ENCODE measurements at places on chromosomes 11 and 22.
A peak's percentile ranks its signal among the peaks of the same experiment; 100 is the strongest.

GRCh38 chr11:45319077-45319476 lies 32.9 kb upstream of the SYT13 start:
- DNase-seq: no peak

DNA sequence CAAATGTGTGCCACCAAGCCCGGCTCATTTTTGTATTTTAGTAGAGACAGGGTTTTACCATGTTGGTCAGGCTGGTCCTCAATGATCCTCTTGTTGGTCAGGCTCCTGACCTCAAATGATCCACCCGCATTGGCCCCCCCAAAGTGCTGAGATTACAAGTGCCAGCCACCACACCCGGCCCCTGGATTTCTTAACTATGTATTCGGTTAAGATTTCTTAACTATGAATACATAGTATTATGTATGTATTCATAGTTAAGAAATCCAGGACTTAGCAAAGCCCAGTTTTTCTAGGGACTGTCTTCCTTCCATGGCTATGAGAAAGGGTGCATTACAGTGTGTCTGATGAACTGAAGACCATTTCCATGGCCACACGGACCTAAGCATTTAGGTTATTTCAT lies 1.7 kb downstream of the C11orf91 start:
- no peak for DNase-seq

DNA sequence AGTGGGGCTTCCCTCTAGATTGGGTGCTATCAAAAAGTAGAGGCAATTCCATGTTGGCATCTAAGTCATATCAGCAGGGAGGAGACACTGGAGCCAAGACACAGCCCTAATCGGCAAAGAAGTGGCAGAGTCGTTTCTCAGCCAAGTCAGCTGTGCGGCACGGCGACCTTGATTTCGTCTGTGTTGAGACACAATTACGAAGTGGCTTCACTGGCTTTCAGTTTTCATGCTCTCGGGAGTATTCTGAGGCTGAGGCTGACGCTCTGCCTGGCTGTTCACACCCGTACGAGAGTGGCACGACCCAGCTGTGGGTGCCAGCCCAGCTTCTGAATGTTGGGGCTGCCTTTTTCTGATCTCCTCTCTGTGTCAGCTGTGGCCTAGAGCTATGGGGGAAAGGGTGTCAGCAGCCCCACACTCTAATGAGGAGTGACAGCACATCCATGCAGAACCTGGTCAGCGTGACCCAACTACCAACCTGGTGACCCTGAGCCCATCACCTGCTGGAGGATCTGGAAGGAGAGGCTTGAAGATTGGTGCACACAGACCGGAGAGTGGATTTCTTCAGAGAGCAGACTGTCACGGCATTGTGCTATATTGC lies 105.7 kb upstream of the TMEM45B start:
- no peak for DNase-seq

GRCh38 chr11:75002516-75002915 lies 13.8 kb downstream of the NEU3 start:
- DNase-seq: no peak

GRCh38 chr11:86818462-86819192 lies 18.3 kb downstream of the PRSS23 start:
- DNase-seq: peak; percentile 61

- no peak for DNase-seq
Observed at GRCh38 chr22:44298406-44299091, 14.2 kb downstream of the SHISAL1 start.

DNA sequence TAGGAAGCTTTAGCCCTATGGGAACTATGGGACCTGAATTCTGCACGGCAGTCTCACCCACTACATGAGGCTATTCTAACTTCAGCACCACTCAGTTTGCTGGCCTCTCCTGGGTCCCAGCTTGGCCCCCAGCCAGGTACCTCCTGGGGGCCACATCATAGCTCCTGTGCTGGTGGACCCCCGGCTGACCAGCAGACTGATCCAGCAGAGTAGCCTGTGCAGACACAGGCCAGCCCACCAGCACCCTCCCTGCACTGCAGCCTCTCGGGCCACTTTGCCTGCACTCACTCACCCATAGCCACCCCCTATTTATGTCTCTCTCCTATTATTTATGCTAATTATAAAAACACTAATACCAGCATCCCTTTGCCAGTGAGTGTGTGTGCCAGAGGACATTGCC lies 1.2 kb upstream of the OR10AG1 start:
- DNase-seq: no peak

DNA sequence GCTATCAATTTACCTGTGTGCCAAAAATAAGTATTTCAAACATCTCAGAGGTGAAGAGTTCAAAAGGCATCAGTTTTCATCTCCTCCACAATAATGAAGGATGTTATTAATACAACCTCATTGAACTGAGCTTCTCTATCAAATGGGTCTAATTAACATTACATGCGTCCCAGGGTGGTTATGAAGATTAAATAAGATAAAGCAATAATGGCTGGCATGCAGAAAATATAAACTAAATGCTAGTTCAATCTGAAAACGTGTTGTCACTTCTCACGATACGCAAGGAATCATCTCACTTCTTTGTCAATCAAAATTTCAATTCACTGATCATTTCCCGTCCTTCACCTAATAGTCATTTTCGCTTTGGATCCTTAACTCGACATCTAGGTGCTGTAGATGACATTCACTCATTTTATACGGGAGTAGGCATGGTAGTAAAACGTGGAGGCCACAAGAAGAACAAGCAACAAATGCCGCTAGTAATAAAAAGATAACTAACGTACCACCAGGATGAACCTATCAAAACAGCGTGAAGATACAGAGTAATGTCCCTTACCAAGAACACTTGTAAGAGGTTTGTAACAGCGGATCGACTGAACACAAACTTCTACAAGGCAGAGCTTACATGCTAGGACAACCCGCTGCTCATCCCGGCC lies 918 bp downstream of the CHORDC1 start:
- DNase-seq: no peak

GRCh38 chr22:28909375-28909774 lies 26.0 kb downstream of the ZNRF3 start:
- DNase-seq: no peak

- DNase-seq: no peak
Observed at GRCh38 chr11:46671958-46672315, 28.5 kb downstream of the ARHGAP1 start.

DNA sequence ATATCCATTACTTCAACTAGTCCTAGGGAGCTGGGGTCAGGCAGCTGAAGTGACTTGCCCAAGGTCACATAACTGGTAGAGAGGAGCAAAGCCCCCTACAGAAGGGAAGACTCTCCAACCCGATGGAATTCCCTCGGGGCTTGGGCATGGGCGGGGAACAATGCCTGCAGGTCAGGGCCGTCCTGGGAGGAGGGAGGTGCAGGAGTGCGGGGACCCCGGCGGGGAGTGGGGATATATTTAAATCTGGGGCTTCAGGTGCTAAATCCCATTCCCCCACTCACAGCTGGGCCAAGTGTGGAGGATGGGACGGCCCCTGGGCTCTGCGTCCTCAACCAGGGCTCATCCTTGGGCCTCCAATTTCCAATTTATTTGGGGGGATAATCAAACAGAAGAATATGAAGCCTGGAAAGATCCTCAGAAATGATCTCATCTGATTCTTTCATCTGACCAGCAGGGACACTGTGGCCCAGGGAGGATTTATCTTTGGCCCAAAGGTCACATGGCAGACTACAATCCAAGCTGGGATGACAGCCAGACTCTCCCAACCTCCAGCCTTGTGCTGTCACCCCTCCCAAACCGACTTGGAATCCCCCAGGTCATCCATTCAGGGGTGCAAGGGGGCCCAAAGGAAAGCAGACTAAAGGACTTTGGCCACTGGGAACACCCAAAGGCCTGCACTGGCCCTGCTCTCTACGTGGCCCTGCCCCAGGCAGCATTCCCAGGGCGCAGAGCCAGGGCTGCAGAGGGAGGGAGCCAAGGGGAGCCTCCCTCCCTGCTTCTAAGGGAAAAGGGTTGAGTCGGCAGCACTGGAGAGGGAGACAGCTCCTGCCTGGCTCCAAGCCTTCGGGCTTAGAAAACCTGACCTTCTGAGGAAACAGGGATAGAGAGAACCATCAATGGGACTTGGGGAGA lies 8.7 kb upstream of the C1QTNF6 start:
- peak; percentile 43 for DNase-seq

DNA sequence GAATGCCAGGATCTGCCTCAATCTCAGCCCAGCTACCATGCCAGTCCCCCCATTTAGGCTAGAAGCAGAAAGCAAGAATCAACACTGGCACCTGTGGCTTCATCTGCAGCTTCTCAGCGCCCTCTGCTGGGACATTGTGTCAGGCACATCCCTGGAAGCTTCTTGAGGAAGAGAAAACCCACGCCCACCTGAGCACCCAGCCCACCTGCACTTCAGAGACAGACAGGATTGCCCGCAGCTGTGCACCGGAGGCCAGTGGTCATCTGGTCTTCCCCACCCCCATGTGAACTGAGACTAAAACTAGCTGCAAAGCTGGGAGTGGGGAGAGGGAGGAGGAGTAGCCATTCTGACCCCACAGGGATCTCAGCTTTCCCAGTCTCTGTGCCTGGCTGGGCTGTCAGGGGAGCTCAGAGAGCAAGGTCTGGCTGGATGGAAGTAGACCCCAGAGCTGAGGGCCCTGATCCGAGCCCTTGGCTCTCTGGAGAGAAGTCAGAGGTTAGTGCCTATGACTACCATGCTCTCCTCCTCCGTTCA lies 66.8 kb downstream of the FEZ1 start:
- no peak for DNase-seq

GRCh38 chr11:130426223-130426836 lies 2.1 kb downstream of the ADAMTS8 start:
- no peak for DNase-seq

GRCh38 chr22:36331912-36332622 lies 55.7 kb downstream of the MYH9 start:
- no peak for DNase-seq

DNA sequence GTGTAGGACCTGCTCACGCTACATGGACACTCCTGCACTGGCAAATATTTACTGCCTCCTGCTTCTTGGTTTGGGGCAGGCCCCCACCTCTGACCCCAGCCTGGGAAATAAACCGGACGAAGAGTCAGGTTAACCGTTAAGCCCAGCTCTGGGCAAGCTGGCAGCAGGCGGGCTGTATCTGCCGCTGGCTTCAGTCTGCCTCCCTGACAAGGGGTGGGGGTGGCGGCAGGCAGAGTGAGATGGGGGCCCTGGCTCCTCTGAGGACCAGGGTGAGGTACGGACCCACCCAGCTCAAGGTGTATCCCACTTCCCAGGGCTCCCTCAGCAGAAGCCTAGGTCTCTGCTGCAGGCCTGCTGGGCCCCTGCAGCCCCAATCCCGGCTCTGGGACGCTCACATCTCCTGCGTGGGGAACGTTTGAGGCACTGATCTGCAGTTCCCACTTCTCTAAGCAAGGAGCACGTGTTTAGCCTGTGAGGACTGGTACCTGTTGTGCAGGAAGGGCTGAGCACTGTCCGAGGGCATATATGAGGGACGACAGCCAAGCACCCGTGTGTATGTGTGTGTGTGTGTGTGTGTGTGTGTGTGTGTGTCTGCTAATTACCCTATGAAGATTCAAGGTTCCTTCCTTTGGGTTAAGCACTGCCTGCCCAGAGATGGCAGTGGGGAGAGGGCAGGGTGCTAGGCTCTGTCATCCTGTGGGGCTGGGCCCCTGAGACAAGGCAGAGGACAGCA lies 1.1 kb upstream of the LRRC75B start:
- DNase-seq: no peak

DNA sequence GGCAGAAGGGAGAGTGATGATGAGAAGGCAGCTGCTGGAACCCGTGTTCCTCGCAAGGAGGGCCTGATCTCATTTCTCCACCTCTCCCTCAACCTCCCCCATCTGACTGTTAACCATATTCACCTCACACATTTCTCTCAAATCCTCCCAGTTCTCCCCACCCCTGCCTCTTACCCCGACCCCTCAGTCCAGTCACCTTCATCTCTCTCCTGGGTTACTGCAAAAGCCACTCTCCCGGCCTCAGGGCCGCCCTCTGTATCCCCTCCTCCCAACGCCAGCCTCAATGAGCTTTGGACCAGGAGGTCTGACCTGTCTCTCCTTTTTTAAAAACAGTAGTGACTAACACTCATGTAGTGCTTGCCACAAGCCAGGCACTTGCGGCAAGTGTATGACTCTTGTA lies 29.5 kb upstream of the LMO1 start:
- DNase-seq: no peak

DNA sequence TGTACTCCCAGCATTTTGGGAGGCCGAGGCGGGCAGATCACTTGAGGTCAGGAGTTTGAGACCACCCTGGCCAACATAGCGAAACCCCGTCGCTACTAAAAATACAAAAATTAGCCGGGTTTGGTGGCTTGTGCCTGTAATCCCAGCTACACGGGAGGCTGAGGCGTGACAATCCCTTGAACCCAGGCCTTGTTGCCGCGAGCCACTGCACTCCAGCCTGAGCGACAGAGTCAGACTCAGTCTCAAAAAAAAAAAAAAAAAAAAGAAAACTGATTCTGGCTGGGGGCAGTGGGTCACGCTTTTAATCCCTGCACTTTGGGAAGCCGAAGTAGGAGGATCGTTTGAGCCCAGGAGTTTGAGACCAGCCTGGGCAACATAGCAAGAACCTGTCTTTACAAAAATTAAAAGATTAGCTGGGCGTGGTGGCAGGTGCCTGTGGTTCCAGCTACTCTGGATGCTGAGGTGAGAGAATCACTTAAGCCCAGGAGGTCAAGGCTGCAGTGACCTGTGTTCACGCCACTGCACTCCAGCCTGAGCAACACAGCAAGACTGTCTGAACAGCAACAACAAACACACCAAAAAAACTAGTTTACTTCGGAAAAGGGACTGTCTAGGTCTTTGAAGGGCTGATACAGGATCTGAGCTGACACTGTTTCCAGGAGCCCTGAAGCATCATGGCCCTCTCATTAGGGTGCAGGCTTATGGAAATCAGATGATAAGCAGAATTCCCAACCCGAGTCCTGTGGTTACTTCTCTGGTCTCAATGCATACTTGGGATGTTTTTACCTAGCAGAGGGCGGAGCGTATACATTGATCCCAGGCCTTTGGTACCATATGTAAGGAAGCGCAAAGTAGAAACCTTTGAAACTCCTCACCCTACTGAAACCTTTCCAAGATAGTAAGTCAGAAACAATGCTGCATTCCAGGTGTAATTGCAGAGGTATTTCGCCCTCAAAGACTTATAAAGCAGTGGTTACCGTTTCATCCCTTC lies 1.8 kb upstream of the CHKB start:
- no peak for DNase-seq

- no peak for DNase-seq
Observed at GRCh38 chr11:113859665-113860064, 15.7 kb downstream of the USP28 start.

GRCh38 chr11:2791139-2791520 lies 91.3 kb upstream of the KCNQ1OT1 start:
- DNase-seq: no peak

DNA sequence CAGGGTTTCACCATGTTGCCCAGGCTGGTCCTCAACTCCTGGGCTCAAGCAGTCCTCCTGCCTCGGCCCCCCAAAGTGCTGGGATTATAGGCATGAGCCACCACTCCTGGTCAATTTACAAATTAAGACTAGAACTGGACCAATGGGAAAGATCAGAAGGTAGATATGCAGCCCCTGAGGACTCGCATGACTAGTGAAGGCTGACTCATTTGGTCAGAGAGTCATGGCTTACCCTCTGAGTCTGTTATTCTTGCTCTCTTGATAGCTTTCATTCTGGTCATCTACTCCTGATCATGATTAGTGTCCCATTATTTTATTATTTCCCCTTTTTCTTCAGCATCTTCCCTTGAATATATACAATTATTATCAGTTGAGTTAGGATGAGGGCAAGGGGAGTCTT lies 2.7 kb upstream of the LDHAL6A start:
- DNase-seq: no peak

GRCh38 chr22:22215659-22216449 lies 28.7 kb upstream of the VPREB1 start:
- no peak for DNase-seq
